ENCODE measurements at places on chromosomes 1 and 21. TPM values are rescaled to one million over a fixed set of nuclear protein-coding genes. Genes with fewer than 3 reads are reported as not detected.

DNA sequence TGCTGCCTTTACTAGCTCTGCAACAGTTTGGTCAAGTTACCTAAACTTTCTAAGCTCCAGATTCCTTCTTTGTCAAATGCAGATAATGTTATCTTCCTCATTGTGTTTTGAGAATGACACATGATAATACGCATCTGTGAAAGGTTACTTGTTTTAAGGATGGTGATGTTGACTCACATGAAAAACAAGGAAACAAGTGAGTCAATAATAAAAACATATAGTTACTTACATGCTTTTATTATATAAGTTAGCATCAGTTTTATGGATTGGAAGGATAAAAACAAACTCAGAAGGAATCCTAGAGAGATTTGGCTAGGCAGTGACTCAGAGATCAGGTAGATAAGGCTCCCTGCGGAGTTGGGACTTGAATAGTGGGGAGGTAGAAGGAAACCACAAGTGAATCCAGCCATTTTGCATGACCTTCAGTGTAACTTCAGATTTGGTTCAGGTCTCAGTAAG lies 144.6 kb downstream of the LMO4 start:
- no peak for DNase-seq

DNA sequence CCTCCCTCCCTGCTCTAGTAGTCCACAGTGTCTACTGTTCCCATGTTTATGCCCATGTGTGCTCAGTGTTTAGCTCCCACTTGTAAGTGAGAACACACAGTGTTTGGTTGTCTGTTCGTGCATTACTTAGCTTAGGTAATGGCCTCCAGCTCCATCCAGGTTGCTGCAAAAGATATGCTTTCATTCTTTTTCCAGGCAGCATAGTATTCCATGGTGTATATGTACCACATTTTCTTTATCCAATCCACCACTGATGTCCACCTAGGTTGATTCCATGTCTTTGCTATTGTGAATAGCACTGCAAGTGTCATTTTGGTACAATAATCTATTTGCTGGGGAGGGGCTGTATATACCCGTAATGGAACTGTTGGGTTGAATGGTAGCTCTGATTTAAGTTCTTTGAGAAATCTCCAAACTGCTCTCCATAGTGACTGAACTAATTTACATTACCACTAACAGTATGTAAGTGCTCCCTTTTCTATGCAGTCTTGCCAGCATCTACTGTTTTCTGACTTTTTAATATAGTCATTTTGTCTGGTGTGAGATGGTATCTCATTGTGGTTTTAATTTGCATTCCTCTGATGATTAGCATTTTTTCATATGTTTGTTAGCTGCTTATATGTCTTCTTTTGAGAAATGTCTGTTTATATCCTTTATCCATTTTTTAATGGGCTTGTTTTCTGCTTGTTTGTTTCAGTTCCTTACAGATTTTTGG lies 191.9 kb upstream of the DMRTA2 start:
- no peak for DNase-seq

GRCh38 chr1:181632960-181633359 lies 149.6 kb downstream of the CACNA1E start:
- no peak for DNase-seq

DNA sequence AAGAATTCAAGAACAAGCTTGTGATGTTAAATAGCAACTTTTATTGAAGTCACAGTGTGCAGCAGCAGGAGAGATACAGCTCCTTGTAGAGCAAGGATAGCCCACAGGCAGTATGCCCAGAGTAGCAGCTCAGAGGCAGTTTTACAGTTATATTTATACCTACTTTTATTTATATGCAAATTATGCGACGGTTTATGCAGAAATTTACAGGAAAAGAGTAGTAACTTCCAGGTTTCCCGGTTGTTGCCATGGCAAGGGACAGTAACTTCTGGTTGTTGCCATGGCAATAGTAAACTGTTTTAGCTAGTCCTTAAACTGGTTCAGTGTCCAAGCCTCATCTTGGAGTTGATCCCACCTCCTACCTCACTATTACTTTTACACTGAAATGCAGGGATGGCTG lies 344.6 kb upstream of the LYPLAL1 start:
- no peak for DNase-seq

DNA sequence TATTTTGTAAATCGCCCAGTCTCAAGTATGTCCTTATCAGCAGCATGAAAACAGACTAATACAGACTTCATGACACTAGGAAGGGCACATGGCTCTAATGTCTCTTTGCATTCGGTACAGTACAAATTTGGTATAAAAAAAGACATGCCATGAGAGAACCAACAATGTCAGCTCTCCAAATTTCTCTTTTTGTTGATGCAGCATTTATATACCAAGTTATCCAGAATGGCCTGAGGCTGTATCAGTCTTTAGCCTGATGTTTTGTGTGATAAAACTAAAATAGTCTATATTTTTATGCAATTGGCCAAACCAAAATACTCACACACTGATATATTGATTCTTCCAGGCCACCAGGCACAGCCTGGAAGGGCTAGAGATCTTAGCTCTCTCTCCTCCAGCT lies 124.3 kb upstream of the SAMSN1 start:
- no peak for DNase-seq

DNA sequence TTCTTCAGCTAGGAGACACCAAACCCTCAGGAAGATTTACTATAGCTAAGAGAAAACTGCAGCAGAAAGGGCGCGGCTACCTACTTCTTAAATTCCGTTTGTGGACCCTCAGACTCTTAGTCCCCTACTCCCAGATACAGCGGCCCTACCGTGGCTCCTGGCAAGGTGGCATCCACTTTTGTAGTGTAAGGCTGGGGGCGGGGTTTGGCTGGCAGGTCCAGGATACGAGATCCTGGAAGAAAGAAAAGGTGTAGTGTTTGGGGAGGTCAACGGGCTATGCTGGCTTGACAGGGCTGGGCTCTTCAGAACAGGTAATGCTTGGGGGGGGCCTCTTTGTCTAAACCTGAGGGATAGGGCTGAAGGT lies 280 bp downstream of the CREB3L4 start:
- DNase-seq, result no peak

DNA sequence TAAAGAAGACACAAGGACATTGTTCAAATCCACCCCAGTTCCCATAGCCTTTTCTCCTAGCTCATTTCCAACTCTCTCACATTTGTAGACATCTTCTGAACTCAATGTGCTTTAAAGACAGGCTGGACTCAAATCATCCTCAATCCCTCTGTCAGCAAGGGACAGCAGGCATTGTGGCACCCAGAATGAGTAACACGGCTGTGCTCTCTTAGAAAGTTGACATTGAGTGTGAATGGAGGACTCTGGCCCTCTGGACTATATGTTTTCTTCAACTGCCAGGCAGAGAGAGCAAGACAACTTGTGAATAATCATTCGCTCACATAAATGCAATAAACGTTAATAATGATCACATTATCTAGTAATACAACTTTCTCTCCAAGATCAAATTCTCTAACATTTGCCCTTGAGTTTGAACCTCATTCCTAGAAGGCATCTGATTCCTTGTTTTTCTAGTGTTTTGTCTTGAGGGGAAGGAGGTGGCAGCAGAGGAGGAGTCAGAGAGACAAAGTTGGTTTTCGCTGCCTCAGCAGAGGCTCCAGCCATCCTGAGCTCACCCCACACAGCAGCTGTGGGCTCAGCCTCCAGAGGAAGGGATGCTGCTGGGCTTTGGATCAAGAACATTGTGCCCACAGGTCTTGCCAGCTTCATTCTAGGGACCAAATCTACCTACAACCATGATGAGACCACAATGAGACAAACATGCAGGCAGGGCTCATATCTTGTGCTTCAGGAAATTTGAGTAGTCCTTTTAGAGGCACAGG lies 85.1 kb downstream of the BCAR3 start:
- no peak for DNase-seq

DNA sequence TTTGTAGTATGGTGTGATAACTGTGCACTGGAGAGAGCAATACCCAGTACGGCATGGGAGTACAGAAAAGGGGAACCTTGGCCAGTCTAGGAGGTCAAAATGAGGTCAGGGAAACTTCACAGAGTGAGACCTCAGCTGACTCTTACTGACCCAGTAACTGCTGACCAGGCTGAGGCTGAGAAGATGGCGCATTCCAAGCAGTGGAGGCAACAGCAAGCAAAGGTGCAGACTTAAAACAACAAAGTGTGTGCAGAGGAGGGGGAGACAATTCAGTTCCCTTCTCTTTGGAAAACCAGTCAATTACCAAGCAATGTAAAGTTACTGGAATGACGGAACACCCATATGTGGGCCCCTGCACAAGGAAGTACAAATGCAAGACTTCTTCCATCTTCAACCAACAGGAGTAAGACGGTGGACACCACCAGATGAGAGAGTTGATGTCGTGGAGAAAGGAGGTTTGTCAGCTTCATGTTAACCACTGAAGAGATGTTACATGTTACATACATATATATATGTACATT lies 54.6 kb upstream of the PRDX6 start:
- no peak for DNase-seq

The CAPN8 gene
- not detected for total RNA-seq

The SPOCD1 gene
- not detected for total RNA-seq

Data from CD8-positive, alpha-beta memory T cell (primary cell).